Effector CD8-positive, alpha-beta T cell (primary cell): ENCODE measurements at places on chromosomes 7 and 10.

- DNase-seq: no peak
Measured at GRCh38 chr10:100158044-100158805, 27.6 kb downstream of the ERLIN1 start.

DNA sequence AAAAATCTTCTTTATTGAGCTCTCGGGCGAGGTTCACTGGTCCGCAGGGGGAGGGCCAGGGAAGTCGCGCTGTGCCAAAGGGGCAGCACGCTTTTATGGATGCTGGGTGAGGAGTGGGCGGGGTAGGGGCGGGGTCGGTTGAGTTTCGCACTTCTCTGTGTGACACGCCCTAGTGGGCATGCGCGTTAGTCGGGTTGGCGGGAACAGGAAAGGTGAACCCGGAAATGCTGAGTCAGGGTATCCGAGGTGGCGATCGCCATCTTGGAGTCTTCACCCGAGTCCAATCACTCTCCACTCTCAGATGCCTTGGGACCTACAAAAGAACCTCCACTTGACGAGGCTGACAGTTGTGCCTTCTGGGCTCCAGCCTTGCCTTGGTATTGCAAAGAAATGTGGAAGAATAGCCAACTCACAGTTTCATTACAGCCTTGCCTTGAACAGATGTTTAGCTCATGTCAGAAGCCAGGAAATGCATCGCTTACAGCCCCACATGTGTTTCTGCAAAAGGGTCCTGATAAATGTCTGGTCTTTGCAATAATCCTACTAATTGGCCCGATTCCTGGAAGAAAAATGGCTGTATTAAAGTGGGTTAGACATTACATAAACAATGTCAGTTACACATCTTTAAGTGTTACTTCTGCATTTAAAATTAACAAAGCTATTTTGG, 64.1 kb downstream of the AHR start:
- no peak for DNase-seq

DNA sequence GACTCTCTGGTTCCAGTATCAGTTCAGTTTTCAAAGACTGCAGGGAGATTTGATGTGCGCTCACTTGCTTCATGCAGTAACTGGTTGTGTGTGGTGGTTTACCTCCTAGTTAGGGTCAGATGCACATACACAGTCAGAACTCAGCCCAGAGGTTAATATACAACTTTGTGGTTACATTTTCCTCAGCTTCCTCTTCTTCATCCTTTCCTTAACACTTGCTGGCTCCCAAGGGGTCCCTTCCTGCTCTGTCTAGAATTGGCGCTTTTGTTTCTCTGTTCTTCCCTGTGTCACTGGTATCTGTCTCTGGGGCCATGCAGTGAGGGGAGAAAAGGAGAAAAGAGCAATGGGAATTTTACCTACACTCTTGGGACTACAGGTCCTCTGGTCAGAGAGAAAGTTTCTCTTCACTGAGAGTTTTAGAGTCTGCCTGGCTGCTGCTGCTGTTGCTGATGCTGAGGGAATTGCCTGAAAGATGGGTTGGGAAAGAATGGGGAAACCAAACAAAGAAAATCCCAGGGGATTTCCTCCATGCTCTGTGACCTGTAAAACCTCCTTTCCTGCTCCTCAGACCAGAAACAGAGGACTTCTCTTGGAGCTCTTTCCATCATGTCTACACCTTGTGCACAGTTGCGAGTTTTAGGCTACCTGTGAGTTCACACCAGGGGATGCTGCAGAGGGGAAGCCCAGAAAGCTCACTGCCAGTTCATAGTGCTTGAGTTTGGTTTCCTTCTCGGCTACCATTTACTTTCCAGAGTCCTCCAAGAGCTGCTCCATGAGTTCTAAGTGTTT, 74.6 kb downstream of the WDFY4 start:
- DNase-seq: no peak

- no peak for DNase-seq
Measured at GRCh38 chr10:56698506-56698905, 337.4 kb upstream of the ZWINT start.

GRCh38 chr10:111281516-111281915, 204.7 kb downstream of the ADRA2A start:
- DNase-seq: no peak

DNA sequence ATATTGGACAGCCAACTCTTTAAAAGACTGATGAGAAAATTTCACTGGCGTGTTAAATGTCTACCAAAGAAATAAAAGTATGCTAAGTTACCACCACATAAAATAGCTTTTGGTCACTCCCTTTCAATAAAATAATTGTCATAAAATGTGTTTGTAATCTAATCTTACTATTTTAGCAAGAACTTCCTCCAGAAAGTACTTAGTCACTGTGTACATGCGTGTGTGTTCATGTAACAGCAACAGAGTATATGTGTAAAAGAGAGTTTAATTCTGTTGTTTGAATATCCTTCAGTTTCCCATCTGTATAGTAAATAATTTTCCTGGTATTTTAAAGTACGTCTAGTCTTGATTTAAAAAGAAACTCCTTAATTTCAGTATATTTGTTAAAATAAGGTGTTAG, 35.0 kb upstream of the WASL start:
- no peak for DNase-seq

DNA sequence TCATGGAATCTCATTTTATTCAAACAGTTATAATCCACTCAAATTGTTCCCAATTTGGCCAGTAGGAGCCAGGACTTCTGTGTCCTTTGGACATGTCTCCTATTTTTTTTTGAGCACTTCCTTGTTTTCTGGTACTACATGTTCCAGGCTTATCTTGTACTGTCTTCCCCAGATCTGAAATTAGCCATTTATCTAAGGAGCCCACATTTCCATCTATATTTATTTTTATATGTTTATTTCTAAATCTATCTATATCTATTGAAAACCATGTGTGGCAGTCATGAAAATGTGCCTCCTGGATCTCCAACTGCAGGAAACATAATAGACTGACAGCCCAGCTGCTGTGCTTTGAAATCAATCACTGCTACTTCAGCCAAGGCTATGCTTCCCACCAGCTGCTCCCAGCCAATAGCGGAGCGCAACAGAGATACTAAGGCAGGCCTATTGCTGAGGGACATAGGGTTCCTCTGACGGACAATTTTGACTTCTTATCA, 147.1 kb downstream of the LRRC4 start:
- no peak for DNase-seq

- no peak for DNase-seq
Measured at GRCh38 chr10:7424315-7424714, 13.5 kb upstream of the SFMBT2 start.

GRCh38 chr10:112374724-112375541, 1.0 kb downstream of the ACSL5 start:
- no peak for DNase-seq

- DNase-seq: no peak
Measured at GRCh38 chr10:24215196-24215595, 6.3 kb downstream of the KIAA1217 start.

GRCh38 chr10:77004917-77005564, 632.6 kb downstream of the KCNMA1 start:
- DNase-seq: no peak
